ENCODE measurements at places on chromosomes 5 and 9.

GRCh38 chr5:36436306-36436705 is 134.6 kb upstream of the RANBP3L start:
- no peak for DNase-seq

GRCh38 chr9:94591876-94592275 is 1.7 kb downstream of the FBP2 start:
- no peak for DNase-seq

DNA sequence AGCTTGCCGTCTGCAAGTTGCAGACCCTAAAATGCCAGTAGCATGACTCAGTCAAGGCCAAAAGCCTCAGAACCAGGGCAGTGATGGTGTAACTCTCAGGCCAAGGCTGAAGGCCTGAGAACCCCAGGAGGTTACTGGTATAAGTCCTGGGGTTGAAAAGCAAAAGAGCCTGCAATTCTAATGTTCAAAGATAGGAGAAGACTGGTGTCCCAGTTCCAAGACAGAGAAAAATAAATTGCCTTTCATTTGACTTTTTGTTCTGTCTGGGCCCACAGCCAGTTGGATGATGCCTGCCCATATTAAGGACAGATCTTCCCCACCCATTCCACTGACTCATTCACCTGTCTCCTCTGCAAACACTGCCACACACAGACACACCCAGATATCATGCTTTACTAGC is 673.2 kb downstream of the CDH18 start:
- DNase-seq = peak; percentile 86

- DNase-seq = no peak
These were observed 18.0 kb upstream of the FBP2 start for GRCh38 chr9:94611638-94612068.

DNA sequence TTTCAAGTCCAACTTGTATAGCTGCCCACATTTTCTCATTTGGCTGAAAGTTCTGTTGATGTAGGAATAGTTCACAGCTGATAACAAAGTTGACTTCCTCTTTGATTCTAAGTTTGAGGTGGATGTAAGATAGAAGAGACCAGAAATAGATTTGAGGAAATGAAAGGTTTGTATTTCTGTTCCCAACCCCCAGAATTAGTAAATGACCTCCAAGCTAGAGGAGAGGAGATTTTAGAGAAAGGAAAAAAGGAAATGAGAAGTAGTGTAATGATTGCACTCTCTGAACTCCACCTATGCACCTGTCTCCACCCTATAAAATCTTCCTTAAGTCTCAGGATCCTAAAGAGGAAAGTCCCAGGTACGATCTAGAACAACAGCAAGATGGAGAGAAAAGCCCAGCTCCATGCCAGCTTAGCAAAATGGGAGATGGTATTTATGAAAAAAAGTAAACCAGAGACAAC is 130.4 kb upstream of the POC5 start:
- DNase-seq = no peak

GRCh38 chr5:67934976-67935375 is 280.6 kb upstream of the PIK3R1 start:
- peak; percentile 15 for DNase-seq

- DNase-seq = no peak
These were observed 15.2 kb upstream of the TNIP1 start for GRCh38 chr5:151096001-151096373.

DNA sequence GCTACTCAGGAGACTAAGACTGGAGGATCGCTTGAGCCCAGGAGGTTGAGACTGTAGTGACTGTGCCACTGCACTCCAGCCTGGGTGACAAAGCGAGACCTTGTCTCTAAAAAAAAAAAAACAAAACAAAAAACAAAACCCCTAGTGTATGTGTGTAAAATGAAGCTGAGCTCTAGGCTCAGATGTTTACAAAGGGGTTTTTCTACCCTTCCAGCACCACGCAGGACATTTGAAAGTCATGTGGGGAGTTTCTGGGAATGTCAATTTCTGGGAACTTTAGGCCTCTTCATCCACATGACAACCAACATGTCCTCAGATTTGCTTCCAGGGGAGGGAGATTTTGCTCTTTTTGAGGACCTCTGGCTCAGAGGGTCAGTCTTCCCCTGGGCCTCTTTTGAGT is 42.4 kb upstream of the AIF1L start:
- no peak for DNase-seq

DNA sequence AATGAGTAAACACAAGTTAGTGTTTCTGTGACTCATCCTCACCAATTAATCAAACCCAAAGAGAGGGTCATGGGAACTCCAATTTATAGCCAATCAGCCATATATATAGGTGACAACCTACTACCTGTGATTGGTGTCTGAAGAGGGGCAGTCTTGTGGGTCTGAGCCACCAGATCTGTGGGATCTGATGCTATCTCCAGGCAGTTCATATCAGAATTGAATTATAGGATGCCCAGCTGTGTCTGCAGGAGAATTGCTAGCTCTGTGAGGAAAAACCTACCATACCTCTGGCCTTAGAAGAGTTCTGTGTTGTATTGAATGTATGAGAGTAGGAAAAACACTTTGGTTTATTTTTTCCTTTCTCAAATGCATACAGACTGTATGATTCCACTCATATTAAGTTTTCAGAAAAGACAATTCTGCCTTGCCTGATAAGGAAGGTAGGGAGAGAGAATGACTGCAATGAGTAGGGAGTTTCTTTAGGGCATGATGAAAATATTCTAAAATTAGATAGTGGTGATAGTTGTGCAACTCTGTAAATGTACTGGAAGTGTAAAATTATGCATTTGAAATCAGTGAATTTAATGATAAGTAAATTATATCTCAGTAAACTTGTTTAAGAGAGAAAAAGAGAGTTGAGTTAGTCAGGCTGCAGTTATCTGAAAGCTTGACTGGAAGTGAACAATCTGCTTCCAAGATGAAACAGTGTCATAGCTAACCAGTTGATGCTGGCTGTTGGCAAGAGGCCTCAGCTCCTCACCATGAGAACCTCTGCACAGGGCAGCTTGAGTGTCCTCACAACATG is 274.9 kb downstream of the AUH start:
- no peak for DNase-seq

GRCh38 chr5:136781464-136781863 is 416.1 kb upstream of the TRPC7 start:
- DNase-seq = peak; percentile 86

GRCh38 chr9:106560540-106560939 is 302.4 kb upstream of the ZNF462 start:
- DNase-seq = no peak

GRCh38 chr5:131081913-131082488 is 83.1 kb downstream of the HINT1 start:
- DNase-seq = no peak

DNA sequence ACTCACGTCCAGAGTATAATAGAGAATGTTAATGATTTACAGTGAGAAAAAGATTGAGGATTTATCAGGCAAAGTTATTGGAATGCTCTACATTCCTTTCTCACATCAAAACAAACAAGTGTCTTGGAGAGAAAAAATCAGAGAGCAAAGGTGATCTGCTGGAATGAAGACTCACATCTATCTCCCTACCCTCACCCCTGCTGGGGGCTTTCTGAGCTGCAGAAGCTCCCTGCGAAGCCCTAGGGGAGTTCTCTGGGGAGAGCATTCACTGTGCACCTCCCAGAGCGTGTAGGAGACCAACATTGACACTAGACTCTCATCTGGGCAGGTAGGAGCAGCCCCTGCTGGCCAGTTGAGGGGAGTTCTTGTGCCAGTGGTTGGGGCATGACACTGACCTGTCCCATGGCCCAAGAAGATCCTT is 76.6 kb upstream of the ADAMTS16 start:
- DNase-seq = no peak

DNA sequence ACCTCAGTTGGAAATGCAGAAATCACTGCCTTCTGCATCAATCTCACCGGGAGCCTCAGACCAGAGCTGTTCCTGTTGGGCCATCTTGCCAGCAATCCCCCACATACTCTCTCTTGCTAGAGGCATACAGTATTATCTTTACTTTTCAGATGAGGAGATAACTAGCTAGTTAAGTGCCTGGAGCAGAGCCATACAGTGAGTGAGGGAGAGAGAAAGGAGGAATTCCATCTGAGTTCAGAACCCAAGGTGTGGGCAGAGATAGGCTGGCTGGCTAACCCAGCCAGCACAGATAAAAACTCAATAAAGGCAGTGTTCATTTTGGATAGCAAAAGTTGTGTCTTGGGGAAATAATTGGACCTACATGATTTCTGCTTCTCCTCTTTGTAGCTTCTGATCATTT is 268.0 kb upstream of the KIF2A start:
- DNase-seq = no peak

DNA sequence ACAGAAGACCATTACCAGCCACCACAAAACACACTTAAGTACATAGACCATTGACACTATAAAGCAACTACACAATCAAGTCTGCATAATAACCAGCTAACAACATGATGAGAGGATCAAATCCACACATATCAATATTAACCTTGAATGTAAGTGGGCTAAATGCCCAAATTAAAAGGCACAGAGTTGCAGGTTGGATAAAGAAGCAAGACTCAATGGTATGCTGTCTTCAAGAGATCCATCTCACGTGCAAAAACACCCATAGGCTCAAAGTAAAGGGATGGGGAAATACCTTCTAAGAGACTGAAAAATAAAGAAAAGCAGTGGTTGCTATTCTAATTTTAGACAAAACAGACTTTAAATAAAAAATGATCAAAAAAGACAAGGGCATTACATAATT is 113.6 kb upstream of the CD180 start:
- no peak for DNase-seq

- DNase-seq = no peak
These were observed 173.6 kb upstream of the IER5L start for GRCh38 chr9:129351642-129352145.

- DNase-seq = peak; percentile 26
These were observed 629 bp downstream of the CCNH start for GRCh38 chr5:87411973-87412629.

DNA sequence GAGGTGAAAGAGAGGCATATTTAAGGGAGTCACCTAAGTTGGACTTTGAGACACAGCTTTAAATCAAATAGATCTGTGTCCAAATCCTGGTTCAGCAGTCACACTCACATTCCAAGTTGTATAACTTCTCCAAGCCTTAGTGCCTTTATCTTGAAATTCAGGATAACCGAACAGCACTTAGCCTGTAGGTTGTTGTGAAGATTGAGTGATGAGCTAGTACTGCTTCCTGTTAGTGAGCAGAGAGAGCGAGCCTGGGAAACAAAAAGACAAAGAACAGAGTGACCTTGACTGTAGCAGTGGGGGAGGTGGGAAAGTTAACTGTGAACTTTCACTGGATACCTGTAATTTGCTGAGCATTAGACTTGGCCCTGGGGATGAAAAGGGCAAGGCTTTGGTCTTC is 22.4 kb downstream of the MAML1 start:
- no peak for DNase-seq

DNA sequence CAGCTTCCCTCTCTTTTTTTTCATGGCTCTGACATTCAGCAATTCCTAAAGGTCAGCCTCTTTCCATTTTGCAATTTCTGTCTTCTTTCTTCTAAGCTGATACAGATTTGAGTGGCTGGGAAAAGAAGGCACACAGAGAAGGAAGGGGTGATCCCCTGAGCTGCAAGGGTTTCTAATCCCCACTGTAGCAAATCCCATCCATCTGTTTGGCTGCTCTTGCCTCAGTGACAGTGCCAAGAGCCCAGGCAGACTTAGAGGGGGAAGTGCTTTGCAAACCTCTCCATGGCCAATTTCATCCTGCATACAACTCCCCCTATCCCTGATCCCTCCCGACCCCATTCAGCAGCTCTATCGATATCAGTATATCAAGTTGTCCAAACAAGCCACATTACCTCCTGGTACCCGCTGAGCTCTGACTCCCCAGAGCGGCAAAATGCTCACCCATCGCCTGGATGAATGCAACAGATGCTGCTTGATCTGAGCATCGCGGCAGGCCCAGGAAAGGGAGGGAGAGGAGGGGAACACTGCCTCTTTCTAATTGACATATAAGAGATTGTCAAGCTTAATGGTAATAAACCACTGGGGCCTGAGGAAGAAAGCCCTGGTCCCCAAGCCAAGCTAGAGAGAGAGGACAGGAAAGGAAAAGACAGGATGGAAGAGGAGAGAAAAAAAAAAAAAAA is 268.9 kb downstream of the ASTN2 start:
- DNase-seq = no peak

- no peak for DNase-seq
These were observed 247.4 kb downstream of the NR3C1 start for GRCh38 chr5:143156086-143156485.

DNA sequence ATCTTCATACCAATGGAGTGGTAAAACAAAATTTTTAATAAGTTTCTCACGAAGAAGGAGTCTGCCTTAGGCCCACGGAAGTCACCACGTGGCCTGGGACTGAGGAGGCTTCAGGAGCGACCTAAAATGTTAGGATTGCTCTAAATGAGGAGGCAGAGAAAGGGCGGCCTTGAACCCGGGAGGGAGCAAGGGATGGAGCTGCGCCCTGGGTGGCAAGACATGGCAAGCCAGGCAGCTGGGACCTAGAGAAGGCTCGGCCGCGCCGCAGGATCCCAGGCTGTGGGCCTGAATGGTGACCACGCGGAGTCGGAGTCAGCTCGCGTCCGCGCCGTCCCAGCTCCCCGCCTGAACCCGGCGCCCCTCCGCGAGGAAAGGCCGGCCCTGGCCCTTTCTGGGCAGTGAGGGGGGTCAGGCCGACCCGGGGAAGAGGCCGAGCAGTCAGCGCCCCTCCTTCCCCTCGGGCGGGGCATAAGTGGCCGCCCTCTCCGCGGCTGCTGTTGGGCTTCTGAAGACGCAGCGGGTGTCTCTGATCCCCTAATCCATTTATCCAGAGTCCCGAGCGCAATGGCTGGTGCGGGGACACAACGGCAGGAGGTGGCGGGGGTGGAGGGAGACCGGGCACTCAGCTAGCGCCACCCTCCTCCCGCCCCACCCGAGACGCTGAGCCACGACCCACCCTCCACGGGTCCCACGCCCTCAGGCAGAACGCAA is 10.6 kb downstream of the IRX1 start:
- DNase-seq = no peak

GRCh38 chr5:137666461-137666850 is 69.4 kb downstream of the KLHL3 start:
- DNase-seq = peak; percentile 3

GRCh38 chr5:96582343-96582742 is 79.8 kb upstream of the CAST start:
- peak; percentile 55 for DNase-seq

DNA sequence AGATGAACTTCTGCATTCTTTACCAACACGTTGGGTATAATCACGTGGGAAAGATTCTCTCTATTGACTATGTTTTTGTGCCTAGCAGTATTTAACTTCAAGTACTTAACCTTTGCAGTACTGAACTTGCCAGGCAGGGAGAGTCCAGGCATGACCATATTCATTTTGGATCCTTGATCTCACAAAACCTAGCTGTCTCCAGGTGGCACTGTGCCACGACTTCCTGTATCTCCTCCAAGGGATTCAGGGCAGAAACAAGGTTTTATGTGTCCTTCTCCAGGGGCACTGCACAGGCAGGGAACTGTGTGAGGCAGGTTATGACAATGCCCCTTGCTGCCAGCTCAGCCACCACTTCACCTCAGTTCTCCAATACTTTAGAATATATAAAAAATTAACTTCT is 11.7 kb upstream of the IFNA5 start:
- no peak for DNase-seq

GRCh38 chr9:504921-505740 is 290.5 kb downstream of the DOCK8 start:
- DNase-seq = no peak
